RKO (cell line): ENCODE measurements at places on chromosomes 16 and 17.

GRCh38 chr17:5582209-5583185, 1.8 kb downstream of the NLRP1 start:
- no peak for DNase-seq

- no peak for DNase-seq
These were observed 1361.2 kb downstream of the CDH8 start for GRCh38 chr16:60675022-60675421.

DNA sequence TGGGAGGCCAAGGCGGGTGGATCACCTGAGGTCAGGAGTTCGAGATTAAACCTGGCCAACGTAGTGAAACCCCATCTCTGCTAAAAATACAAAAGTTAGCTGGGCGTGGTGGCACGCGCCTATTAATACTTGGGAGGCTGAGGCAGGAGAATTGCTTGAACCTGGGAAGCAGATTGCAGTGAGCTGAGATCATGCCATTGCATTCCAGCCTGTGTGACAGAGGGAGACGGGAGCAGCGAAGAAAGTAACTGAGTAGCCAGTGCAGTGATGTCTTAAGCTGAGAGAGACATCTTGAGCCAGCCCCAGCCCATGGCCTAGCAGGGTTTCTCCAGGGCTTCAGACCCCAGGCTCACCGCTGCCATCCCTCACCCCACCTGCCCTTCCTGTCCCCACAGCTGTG, 9.8 kb upstream of the SMIM5 start:
- DNase-seq: no peak

- no peak for DNase-seq
These were observed 16.7 kb downstream of the RHOT1 start for GRCh38 chr17:32158870-32159585.

DNA sequence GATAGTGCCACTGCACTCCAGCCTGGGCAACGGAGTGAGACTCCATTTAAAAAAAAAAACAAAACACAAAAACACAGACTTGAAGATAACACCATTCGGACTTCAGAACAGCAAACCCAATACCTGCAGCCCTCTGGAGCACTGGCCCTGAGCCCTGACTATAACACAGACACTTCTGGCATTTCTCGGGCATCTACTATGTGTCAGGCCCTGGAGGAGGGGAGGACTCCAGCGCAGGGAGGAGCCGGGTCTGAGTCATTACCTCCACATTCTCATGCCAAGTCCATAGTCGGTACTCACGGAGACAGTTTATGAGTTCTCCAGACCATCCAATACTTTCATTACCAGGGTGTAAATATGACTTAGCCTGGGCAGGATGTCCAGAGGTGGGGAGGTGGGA, 48.8 kb downstream of the PITPNM3 start:
- peak; percentile 70 for DNase-seq

- peak; percentile 4 for DNase-seq
These were observed 25.9 kb upstream of the NKD1 start for GRCh38 chr16:50522324-50522723.

- DNase-seq: no peak
These were observed 17.2 kb upstream of the BMERB1 start for GRCh38 chr16:15417197-15417596.

DNA sequence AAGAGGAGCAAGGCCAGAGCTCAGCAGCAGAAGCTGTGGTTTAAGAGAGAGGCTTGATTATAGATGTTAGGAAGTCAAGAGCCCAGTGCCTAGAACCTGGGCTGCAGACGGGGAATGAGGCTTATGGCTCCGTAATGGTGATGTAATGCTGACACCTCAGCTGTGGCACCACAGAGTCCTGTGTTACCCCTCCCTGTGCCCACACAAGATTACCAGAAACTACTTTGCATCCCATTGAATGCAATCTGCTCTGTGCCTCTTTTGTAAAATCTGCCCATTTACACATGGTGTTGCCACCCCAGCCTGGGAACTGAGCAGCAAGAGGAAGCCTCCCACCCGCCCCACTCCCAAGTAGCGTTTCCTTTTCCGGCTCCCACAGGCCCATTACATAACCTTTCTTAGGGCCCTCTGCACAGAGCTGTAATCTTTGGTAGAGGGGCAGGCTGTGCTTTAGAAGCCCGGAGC, 57.0 kb downstream of the PITPNC1 start:
- DNase-seq: no peak

DNA sequence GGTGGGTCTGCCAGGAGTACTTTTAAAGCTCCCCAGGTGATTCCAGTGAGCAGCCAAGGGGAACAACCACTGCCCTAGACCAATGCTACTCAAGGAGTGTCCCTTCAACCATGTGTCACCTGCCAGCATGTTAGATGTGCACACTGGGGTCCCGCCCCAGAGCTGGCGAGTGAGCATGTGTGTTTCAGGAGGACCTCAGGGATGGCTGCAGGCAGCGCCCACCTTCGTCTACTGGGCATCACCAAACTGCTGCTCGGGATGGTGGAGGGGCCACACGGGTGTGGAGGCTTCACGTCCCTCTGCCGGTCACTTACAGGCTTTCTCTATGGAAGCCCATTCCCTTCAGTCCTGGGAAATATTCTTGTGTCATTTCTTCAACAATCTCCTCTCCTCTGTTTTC, 29.0 kb upstream of the DOC2B start:
- no peak for DNase-seq

- DNase-seq: peak; percentile 27
These were observed 37.0 kb downstream of the STXBP4 start for GRCh38 chr17:55005520-55005919.

DNA sequence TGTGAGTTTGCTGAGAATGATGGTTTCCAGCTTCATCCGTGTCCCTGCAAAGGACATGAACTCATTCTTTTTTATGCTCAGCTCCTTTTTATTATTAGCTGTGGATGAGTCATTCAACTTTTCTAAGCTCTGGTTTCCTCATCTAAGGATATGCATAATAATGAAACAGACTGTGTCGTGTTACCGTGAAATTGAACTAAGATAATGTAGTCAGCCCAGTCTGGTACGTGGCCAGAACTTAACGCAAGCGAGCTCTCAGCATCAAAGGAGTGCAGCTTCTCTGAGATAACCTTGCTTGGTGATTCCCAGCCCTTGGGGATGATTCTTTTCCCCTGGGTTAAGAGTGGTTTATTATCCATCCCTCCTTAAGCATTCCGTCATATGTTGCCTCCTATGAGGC, 454.3 kb upstream of the EEF2KMT start:
- DNase-seq: peak; percentile 1

GRCh38 chr16:3098459-3099394, at the start of gene ZSCAN10:
TSS of gene ZSCAN10 (minus strand) at chr16:3099294. CDS start at chr16:3092937, 6,357 bp downstream.
- DNase-seq: no peak
